ENCODE measurements at places on chromosomes 3 and 15.

DNA sequence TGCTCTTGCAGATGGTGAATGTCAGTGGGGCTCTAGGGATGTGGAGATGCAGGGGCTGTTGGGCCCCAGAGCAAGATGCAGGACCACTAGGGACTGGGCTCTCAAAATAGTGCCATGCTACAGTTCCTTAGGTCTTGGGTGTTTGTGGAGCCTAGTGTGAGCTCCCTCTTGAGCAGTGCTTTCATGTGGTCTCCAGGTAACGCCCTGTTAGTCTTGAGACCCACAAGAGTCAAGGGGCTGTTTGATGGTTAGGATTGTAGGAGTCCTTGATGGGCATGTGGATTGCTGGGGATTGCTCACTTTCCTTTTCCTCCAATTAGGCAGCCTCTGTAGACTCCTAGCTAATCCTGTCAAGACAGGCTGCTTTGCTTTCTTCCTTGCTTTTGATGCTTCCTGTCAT lies 56.0 kb downstream of the CCDC66 start:
- DNase-seq, result no peak

DNA sequence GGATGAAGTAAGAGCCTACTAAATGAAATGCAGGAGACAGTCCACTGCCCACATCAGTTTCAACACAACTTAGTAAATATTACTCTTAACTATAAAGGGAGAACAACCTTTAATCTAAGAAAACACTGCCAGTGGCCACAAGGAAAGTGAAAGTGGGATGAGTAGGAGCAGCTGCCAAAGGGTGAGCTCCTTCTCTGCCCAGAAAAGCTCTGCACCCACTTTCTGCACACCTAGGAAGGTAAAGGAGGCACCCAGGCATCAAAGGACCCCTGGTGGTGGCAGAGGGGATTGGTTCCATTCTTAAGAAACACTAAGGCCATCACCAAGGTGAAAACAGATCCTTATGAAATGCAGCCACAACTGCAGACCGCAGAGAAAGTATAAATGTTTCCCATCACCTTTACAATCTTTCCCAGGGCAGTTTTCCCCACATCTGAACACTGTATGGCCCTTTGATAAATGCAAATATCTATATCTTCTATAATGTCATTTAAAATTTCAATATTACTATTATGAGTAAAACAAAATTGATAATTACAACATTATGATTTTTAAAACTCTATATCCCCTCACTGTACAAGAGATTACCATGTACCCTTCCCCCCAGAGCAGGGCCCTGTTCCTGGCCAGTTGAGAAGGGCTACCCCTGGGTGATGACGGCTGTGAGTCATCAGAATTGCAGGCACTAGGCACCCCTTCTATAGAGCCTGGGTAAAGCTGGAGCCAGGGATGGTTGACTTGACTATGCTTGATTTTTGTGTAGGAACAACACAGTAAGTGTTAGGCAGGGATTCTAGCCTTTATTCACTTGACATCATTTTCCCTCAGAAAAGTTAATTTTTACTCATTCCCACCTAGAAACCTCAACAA lies 92.0 kb downstream of the SNRK start:
- DNase-seq, result peak; percentile 45

GRCh38 chr15:44300572-44300971 lies 12.1 kb downstream of the GOLM2 start:
- DNase-seq, result no peak

DNA sequence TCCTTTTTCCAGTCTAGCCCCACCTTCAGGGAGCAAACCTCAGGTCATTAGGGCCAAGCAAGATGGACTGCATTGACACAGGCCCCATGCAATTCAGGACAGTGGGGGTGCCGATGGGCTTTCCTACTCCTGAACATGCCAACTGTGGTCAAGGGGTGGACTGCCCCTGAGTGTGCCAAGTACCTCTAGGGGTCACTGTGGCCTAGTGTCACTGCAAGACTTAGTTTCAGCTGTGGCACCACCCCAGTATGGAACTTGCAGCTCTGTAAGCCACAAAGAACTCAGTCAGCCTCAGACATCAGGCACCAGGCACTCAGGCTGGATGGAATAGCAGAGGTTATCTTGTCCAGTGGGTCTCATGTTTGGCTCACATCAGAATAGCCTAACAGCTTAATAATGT lies 32.3 kb downstream of the EXOG start:
- no peak for DNase-seq

DNA sequence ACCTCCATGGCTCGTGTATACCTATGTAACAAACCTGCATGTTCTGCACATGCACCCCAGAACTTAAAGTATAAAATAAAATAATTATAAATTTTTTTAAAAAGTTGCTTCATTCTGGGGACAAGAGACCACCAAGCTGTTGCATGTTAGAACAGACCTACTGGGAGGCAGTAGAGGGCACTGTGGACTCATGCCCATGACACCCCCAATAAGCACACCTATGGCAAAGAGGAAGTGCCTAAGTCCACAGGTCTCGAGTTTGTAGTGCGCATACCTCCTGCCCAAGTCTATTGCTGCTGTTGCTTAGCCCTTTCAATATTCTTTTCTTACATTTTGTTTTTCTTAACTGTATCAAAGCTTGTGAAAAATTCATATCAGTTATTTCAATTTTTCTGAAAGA lies 267.9 kb upstream of the THBS1 start:
- no peak for DNase-seq

DNA sequence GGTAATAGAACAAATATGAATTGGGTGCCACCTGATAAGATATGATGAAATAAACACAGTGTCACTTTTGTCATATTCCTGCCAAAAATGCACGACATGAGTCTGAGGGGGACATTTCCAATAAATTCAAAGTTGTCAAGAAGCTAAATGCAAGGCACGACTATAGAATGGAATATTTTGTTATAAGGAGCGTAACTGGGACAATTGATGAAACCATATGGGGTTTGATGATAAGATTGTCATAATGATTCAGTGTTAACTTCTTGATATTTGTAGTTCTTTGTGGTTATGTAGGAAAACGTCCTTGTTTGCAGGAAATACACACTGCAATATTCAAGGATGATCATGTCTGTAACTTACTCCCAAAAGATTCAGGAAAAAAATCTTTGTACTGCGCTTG lies 163.3 kb downstream of the MEX3B start:
- DNase-seq, result no peak

All from activated CD4-positive, CD25-positive, alpha-beta regulatory T cell (primary cell).